ENCODE measurements at places on chromosomes 11 and 22.
A peak's percentile ranks its signal among the peaks of the same experiment; 100 is the strongest.

DNA sequence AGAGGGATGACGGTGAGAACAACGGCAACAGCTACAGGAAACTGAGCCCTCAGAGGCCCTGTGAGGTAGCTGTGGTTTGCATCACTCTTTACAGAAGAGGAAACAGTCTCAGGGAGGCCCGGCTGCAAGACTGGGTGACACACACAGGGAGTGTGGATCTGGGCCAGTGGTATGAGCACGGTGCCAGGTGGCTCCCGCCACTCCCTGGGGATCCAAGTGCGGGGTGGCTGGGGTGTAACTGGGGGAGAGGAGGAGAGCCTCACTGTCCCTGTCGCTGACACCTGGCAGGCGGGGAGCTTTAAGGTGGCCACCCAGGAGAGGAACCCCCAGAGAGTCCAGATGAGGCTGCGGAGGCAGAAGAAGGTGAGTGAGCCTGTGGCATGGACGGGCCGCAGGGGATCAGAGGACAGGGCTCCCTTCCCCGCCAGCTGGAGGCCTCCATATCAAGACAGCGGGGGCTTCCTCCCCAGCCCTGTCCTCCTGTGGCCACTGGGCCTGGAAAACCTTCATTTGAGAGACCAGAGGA lies 5.6 kb downstream of the RGL4 start:
- DNase-seq: no peak

GRCh38 chr11:123560006-123560405 lies 94.4 kb downstream of the SCN3B start:
- no peak for DNase-seq

GRCh38 chr22:32754413-32755041 lies 47.0 kb upstream of the TIMP3 start:
- no peak for DNase-seq

DNA sequence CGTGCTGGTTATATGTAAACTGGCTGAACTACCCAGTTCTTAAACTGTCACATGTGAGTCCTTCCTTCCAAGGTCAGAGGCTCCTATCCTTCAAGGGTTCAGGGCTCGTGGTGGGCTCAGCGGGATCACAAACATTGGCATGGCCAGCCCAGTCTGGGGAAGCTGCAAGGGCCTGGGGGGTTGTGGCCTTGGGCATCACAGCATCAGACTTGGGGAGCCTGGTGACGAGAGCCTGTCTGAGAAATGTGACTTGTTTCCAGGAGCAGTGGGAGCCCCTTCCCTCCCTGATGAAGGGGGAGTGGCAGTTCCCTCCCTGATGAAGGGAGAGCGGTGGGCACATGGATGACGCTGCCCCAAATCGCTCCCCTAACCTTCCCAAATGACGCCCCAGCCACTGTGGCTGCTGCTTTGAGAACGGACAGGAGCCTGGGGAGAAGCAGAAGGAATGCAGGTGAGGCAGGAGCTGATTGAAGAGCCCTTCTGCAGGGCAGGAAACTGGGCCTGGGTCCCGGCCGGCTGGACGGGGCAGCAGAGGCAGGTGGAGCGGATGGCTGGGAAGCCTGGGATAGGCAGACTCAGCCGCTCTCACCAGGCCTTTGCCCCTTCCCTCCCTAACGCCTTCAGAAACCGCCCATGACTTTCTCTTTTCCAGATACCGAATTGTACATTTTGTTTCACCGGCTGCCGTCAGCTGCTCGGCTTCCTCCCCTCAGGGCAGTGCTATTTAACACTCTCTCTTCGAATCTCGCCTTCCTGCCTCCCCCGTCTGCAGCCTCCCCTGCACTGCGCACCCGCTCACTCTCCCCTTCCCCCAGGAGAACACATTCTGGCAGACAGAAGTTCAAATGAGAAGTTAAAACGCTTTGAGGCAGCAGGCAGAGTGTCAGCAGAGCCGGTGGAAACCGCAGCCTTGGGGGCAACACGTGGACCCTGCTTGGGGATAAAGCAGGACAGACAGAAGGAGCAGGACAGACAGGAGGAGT lies 1486.7 kb downstream of the BRD1 start:
- no peak for DNase-seq

DNA sequence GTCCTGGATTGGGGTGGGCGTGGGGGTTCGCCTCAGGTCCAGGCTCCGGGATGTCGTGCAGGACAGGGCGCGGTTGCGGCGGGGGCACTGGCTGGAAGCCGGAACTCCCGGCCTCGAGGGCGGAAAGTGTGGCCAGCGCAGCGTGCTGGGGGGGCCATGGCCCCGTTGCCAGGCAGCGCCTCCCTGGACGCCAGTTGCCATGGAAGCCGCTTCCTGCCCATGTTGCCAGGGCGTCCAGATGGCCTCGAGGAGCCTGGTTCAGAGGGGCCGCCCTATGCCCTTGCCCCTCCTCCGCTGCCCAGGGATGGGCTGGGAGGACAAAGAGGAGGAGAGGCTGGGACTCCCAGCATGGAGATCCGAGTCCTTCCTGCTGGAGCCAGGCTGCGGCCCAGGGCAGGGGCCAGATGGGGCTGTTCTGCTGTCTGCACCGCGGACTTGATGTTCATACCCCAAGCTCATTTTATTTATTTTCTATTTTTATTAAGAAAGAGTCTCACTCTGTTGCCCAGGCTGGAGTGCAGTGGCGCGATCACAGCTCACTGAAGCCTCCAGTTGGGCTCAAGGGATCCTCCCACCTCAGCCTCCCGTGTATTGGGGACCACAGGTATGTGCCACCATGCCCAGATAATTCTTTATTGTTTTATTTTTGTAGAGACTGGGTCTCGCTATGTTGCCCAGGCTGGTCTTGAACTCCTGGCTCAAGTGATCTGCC lies 4.6 kb upstream of the CCDC188 start:
- DNase-seq: no peak

DNA sequence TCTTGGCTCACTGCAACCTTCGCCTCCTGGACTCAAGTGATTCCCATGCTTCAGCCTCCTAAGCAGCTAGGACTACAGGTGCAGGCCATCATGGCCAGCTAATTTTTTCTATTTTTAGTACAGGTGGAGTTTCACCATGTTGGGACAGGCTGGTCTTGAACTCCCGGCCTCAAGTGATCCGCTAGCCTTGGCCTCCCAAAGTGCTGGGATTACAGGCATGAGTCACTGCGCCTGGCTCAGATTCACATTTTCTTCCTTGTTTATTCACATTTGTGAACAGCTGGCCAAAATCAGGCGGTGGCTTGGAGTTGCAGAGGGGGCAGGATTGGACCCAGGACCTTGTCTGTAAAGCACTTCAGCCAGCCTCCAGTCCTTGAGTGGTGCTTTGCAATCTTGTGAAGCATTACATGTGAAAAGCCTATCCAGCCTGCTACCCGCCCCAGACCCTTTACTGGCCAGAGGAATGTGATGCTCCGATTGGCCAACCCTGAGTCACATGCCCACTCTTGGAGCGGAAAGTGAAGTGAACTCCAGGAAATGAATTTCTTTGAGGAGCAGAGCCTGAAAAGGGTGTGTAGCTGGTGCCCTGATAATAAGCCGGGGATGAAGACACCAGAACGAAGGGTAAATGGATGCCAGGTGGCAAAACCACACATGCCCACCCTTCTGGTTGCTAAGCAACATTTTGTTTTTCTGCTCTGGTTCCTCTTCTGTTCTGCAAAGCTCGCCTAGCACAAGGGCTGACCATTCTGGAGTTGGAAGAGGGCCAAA lies 62.6 kb upstream of the PTPRJ start:
- no peak for DNase-seq

- no peak for DNase-seq
Measured at GRCh38 chr11:100712583-100712982, 25.5 kb downstream of the ARHGAP42 start.

DNA sequence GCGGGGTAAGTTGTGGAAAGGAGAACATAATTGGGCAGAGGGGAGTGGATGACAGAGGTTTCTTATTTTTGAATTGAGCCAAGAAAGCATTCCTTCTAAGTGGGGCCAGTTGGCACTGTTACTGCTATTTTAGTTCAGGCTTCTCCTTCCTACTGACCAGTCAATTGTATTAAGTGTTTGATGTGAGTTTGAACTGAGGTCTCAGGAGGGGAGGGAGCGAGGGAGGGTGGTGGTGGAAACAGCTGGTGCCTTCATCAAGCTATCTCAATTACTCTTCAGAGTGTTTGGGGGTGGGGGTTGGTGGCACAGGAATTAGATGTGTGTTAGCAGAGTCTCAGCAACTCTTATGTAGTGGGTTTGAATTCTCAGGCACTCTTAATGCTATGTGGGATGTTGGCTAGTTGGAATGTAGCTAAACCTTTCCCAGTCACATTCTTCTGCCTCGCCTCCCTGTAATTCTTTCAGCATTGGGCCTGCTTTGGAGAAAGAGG lies 14.5 kb downstream of the CTNND1 start:
- no peak for DNase-seq

GRCh38 chr22:29359469-29359868 lies 28.9 kb downstream of the AP1B1 start:
- DNase-seq: peak; percentile 72

- no peak for DNase-seq
Measured at GRCh38 chr11:105361651-105362050, 222.1 kb upstream of the CARD18 start.

GRCh38 chr22:32764330-32765131 lies 37.0 kb upstream of the TIMP3 start:
- no peak for DNase-seq

DNA sequence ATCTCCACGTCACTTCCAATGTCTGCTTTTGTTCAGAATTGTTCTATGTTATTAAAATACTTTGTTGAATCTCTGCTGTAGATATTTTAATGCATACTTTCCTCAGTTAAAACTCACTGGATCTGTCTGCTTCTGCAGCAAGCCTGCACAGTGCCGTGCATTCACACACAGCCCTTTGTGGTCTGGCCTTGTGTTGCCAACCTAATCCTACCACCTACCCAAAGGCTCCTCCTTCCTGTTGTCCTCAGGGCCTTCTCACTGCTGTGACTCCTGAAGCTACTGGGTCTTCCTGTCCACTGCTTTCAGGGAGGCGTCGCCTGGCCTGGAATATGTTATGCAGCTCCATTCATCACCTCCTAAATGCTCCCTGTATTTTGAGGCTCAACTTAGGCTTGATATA lies 67.0 kb downstream of the PPP6R3 start:
- DNase-seq: no peak

DNA sequence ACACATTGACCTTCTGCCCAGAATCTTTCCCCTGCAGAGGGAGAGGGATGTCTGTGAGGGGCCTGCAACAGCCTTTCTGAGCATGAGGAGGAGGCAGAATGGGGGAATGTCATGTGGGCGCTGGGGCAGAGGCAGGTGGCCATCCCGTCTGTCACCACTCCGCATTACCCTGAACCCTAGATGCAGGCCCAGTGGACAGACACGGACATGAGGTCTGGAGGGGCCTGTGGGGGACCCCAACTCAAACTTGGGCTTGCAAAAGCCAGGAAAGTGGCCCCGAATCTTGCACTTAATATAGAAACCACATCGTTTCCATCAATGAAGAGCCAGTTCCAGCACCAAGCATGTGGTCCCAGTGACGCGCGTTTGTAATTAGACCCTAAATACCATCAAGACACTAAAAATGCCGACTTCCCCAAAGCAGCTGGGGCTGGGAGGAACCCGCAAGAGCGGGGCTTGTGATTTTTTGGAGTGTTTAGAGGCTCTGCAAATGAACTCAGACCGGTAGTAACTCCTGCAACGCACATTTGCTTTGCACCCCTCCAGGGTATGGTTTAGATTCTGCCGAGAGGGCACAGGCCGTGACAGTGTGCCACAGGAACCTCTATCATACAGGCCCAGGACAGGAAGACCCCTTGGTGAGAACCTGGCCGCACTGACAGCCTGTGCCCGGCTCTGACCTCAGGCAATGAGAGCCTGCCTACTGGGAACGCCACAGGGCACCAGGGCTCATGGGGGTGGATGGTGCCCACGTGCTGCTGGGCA lies 109.3 kb downstream of the CTTN start:
- DNase-seq: no peak

GRCh38 chr11:70244698-70245097 lies 25.8 kb upstream of the PPFIA1 start:
- DNase-seq: no peak

- peak; percentile 1 for DNase-seq
Measured at GRCh38 chr22:45425101-45425500, 11.6 kb downstream of the RIBC2 start.
